A549 (cell line): ENCODE measurements at places on chromosomes 2 and 18. TPM values are rescaled to one million over a fixed set of nuclear protein-coding genes. Genes with fewer than 3 reads are reported as not detected.

Gene KCNG2
- polyA plus RNA-seq: not detected in 3 replicates

Gene SDC1
- polyA plus RNA-seq: 157 to 171 TPM (median 166 TPM) in 3 replicates

Gene SCN3A
- polyA plus RNA-seq: 0.01 to 0.05 TPM (median 0.03 TPM) in 3 replicates

Gene CPLX4
- polyA plus RNA-seq: not detected in 3 replicates
